ENCODE measurements at places on chromosomes 1 and 21.

DNA sequence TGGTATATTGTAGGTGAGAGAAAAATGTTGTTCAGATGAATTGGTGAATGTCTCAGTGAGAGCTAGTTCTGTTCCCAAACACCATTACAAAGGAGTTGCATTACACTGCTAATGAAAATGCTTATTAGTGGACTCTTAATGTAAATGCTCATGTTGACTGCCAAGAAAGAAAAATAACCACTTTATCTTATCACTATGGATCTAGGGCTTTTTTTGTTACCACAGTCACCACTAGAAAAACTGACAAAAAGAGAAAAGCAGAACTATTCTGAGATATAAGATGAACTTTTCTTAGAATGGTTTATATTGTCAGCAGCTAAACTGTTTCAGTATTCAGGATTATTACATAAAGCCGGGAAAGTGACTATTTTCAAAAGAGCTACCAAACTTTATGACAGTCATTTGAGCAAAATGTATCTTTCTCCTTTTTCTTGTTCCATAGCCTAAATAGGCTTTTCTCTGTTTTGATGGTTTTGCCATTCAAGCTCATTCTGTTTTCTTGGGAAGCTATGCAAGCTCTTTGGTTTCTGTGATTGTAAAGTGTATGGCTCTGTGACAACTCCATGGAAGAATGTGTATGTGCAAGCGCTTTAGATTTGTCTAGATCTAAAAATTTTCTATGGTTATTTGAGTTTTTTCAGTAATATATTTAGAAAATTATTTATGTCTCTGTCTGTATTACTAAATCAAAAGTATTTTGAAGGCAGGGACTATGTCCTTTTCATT is 64.2 kb upstream of the DPH5 start:
- DNase-seq: no peak

DNA sequence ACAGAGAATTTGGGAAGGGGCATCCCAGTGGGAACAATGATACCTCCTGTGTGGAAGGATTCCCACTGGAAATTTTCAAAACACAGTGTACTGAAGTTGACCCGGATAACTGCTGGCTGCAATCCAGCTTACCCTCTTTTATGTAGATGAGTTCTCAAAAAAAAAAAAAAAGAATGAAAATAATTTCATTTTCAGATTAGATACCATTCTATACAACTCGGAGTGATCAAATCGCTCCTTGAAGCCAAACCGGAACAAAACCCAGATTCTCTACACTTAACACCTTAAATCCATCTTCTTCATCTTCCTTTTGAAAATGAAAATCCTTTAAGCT is 69.1 kb downstream of the KAZN start:
- no peak for DNase-seq

DNA sequence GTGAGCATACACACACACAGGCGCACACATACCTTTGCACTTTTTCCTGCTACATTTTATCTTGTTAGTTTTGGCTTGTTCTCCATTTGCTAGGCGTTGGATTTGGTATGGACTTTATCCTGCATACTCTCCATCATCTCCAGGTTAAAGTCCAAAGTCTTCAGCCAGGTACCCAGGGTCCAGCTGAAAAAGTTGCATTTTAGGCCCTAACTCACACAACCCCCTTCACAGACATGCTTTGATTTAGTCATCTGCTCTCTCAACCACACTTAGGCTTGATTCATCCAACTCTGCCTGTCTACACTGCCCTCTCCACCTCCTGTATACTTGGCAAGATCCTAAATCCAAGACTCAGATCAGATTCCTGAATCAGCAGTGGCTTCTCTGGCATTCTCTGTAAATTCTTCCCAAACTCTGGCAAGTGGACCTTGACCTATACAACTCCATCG is 10.7 kb upstream of the LAMB3 start:
- DNase-seq: no peak

DNA sequence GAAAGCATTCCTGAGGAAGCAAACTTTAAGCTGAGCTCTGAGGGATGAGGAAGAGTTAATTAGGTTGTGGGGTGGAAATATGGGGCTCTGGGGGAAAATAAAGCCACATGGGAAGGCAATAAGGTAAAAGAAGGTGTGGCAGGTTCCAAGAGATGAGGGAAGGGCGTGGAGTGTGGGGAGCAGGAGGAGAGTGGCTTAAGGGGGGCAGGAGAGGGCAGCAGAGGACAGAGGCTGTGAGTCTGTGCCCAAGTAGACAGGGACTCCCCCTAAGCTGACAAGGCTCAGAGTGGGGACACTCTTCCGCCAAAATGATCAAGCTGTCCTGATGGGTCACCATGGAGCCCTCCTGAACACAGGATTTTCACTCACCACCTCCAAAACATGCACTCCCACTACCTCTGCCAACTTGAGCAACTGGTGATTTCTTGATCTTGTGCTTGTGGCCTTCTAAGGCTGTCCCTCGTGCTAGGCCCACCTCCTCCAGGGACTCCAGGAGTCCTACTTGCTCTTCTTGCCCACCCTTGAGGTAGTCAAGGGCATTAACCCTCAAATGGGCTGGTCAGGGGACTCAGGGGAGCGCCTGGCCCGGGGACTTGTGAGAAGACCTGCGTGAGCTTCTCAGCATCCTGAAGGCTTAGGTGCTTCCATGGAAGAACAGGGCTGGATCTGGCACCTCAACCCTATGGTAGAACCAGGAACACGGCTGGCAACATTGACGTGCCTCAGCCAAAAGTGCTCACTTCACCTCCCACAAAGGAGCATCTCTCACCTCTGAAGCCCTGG is 23.4 kb downstream of the DMAP1 start:
- no peak for DNase-seq

DNA sequence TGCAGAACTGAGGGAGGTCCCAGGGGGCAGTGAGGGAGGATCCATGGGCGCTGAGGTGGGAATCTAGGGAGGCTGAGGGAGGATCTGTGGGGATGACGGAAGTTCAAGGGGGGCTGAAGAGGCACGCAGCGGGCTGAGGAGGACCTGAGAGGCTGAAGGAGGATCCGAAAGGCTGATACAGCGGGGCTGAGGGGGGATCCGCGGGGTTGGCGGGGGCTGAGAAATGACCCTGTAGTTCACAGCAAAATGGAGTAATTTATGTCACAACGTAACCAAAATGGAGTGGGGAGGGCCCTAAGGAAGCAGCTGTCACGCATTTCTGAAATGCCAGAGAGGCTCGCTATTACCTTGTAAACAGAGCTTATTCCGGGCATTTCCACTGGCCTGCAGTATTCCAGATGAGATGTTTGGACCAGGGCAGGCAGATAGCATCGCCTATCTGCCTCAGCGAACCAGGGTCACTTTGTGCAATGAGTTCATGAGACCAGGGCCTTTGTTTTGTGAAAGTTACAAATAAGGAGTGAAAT is 926 bp upstream of the MRPL55 start:
- no peak for DNase-seq

DNA sequence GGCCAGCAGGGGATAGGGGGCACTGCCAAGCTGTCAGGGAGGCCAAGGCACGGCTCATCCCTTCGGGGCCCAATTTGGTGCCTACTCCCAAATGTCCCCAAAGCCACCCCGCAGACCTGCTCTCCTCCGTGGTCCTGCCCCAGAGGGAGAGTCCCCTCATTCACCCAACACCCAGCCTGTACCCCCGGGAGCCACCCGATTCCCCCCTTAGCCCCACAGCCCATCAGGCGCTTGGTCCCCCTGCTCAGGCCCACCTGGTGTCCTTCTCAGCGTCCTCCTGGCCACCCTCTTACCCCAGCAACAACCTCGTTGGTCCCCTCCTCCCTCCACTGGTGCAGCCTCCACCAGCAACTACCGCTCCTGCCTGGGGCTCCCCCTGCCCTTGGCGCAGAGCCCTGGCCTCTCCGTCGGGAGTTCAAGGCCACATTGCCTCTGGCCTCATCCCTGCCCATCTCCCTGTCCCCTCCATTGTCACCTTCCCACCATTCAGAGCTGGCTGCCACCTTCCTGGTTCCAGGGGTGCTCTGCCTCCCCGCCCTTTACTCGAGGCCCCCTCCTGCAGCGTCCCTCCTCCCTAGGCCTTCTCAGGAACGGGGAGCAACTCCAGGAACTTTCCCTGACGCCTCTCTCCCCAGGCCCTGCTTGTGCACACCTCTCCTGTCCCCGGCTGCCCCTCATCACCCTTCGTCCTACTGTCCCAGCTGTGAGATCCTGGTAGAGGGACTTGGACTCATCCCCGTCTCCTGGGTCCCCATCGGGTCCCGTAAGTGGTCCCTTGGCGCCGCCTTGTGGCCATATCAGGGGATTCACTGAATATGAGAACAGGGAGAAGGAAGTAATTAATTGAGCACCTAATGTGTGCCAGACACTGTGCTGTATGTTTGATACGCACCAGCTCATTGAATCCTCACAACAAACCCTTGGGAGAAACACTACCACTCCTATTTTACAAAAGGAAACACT is 73.9 kb downstream of the RAP1GAP start:
- DNase-seq: peak; percentile 85

DNA sequence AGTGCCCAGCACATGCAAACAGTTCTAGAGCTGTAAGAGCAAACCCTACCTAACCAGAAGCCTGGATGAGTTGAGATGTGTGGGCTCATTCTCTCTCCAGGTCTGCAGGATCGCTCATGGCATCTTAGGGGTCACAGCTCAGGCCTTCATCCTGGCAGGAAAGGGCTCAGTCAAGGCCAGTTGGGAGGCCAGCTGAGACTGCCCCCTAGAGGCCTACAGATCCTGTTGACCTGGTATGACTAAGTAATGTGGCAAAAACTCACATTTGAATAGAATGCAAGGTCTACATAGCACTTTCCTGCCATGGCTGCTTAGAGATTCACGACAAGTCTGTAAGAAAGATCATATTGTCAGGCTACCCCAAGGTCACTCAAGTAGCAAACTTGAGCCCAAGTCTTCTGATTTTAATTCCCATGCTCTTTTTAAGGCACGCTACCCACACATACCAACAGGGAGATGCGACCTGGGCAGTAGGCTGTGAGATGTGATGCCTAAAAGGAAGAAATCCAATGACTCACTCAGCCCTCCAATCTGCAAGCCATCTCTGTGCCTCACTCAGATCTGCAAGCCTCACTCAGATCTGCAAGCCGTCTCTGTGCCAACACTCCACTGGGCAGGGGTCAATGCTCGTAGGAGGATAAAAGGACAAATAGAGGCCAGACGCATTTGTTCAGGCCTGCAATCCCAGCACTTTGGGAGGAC is 5.1 kb upstream of the CAPN8 start:
- peak; percentile 25 for DNase-seq

- no peak for DNase-seq
These were observed 114.2 kb downstream of the SIK1 start for GRCh38 chr21:43312751-43313169.

- DNase-seq: no peak
These were observed 165.4 kb downstream of the DNM3 start for GRCh38 chr1:172006660-172007059.

DNA sequence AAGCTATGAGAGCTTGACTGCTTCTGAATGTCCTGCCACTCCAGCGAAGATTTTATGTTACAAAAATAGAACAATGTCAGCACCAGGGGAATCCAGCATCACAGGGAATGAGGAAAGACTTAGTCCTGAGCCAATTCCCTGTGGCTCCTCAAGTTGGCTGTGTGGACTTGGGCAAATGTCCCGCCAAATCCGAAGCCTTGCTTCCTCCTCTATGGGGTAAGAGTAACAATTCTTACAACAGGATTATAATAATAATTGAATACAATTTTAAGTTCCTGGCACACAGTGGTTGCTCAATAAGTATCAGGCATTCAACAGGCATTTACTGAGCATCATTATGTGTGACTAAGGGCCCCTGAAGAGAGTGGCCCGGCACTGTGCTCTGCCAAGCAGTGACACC is 44.4 kb downstream of the STPG1 start:
- DNase-seq: no peak

DNA sequence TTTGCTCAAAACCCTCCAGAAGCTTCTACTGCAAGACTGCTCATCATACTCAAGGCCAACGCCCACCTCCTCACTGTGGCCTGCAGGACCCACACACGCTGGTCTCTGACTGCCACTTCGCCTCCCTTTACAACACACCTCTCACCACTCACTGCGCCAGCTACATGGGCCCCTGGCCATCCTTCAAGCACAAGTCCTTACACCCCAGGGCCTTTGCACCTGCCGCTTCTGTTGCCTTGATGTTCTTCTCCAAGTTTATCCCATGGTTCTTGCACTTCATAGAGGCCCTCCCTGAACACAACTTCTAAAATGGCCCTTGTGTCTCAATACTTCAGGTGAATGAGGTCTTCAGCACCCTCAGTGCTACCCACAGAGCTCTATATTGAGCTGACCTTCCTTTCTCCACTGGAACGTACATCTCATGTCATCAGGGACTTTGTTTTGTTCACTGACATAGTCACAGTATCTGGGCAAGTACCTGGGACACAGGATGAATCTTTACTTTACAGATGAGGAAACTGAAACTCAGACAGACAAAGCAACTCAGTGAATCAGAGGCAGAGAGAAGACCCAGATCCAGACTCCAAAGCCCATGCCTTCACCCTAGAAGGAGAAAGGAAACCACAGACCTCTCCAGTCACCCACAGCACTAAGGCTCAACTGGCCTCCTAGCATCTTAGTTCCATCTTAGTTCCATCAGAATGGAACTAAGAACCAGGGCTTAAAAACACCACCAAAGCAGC is 34.7 kb upstream of the CLSTN1 start:
- peak; percentile 30 for DNase-seq

- DNase-seq: no peak
These were observed 3.2 kb downstream of the TMEM201 start for GRCh38 chr1:9591669-9592509.

- peak; percentile 29 for DNase-seq
These were observed 37.0 kb upstream of the PDE9A start for GRCh38 chr21:42616446-42616845.

All from activated CD4-positive, alpha-beta T cell treated with anti-CD3 and anti-CD28 coated beads for 48 hours (primary cell).